ENCODE measurements at places on chromosomes 13 and 19.

GRCh38 chr13:97780486-97780885 lies 173.0 kb upstream of the IPO5 start:
- DNase-seq, result no peak

- DNase-seq, result no peak
Measured at GRCh38 chr13:44605275-44605674, 29.1 kb upstream of the TSC22D1 start.

- no peak for DNase-seq
Measured at GRCh38 chr13:99859178-99860177, 112.1 kb downstream of the ZIC5 start.

GRCh38 chr13:78102121-78102677 lies 183.6 kb upstream of the EDNRB start:
- DNase-seq, result no peak

- no peak for DNase-seq
Measured at GRCh38 chr19:5323475-5323811, 17.2 kb downstream of the PTPRS start.

- no peak for DNase-seq
Measured at GRCh38 chr19:43633520-43633919, 6.1 kb downstream of the CADM4 start.
